Osteoblast (primary cell): ENCODE measurements at places on chromosomes 16 and 17. TPM values are rescaled to one million over a fixed set of nuclear protein-coding genes. Genes with fewer than 3 reads are reported as not detected.

The ARHGAP44 gene
- total RNA-seq, result 2.9 and 4.3 TPM in 2 replicates

The OSGIN1 gene
- 3.6 and 5.0 TPM in 2 replicates for total RNA-seq

The SPNS3 gene
- not detected in 2 replicates for total RNA-seq

The PTGES3L gene
- under 0.01 and 0.29 TPM in 2 replicates for total RNA-seq

The SLC47A1 gene
- total RNA-seq, result 0.88 and 1.1 TPM in 2 replicates

The LGALS9 gene
- total RNA-seq, result 1.4 and 4.7 TPM in 2 replicates

The MSL1 gene
- total RNA-seq, result 53.3 and 60.1 TPM in 2 replicates

The CDYL2 gene
- total RNA-seq, result 8.3 and 8.8 TPM in 2 replicates

The C1QTNF8 gene
- total RNA-seq, result not detected in 2 replicates

The ITGB3 gene
- total RNA-seq, result 31.5 and 39.8 TPM in 2 replicates

The HIGD1B gene
- total RNA-seq, result not detected in 2 replicates

DNA sequence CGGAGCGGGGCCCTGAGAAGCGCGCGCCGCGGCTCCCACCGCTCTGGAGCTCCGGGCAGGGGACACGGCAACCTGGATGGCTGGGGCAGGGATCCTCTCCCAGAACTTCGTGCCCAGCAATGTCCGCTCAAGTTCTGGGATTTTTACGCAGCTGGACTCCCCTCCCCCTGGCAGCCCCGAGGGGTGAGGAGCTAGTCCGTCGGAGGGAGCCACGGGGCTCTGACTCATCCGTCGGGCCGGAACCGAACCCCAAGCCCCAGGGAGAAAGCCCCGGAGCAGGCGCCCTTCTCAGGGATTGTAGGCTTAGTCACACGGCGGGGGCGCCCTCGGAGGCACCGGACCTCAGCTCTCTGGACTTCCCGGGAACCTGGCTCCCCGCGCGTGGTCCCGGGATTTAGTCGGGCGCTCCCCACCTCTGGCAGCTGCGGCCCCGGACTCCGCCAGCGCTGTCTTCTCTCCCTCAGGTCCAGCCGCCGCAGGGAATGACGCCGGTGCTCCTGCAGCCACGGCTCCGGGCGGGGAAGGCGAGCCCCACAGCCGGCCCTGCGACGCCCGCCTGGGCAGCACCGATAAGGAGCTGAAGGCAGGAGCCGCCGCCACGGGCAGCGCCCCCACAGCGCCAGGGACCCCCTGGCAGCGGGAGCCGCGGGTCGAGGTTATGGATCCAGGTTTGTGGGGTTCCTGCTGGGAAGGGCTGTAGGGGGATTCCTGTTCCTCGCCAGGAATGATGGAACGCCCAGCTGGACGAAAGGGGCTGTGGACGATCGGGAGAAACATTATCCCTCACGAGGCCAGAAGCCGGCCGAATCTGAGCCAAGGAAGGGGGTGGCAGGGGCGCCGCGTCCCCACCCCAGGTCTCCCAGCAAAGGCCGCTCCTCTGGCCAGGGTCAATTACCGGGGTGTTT, 830 bp downstream of the SPHK1 start:
- DNase-seq, result peak; percentile 99

GRCh38 chr17:2683912-2684311, 27.7 kb downstream of the CLUH start:
- DNase-seq, result no peak

DNA sequence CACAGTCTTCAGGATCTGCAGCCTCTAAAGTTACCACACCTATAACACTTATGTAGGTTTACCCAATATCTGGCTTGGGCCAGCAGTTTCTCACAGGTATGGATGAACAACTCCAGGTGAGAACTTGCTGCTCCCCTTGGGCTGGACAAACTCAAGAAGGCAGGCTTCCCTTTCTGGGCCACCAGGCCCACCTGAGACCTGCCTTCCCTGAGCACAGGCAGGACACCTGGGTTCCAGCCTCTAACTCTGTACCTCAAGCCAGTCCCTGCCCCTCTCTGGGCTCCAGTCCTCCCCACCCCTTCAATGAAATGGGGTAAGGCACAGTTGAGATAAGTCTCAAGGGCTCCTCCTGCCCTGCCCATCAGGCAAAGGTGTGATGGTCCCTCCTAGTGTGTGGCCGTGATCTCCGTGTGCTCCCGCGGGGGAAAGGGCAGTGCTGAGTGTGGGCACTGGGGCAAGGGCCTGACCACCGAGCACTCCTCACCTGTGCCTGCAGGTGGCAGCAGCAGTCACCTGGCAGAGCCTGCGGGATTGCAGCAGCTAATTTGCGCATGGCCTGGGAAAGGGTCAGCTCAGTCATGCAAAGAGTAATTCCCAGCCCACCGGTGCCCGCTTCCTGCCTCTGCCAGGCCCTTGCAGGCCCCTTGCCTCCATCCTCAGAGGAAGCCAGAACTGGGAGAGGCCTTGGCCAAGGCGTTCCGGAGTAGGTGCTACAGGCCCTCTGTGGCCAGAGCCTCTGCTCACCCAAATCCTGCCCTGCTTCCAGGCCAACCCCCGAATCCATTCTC, 28.2 kb upstream of the ADGRG1 start:
- DNase-seq, result peak; percentile 38

DNA sequence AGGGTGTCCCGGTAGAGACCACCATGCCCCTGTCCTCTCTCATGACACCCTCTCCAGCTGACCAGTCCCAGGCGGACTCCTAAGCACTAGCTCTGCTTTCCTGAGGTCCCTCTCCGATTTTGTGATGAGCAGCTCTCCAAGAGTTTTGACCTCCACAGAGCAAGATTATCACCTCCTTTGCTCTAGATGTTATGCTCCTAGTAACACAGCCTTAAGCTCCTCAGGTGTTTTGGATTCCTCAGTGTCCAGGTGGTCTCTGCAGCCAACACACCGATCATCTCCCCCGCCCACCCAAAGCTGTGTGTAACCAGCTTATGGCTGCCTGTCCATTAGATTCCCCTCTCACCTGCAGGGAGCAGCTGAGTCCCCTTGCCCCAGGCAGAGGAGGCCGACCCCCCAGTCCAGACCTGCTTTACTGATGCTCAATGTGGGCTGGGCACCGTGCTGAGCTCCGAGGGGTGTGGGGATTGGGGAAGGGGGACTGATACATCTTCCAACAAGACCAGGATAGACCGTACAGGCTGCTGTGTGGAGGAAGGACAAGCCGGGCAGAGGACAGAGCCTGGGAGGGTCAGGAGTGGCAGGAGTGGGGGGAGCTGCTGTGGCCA, 2.3 kb downstream of the TRPV3 start:
- peak; percentile 63 for DNase-seq

GRCh38 chr16:14539156-14539555, 90.9 kb downstream of the PARN start:
- DNase-seq, result no peak

DNA sequence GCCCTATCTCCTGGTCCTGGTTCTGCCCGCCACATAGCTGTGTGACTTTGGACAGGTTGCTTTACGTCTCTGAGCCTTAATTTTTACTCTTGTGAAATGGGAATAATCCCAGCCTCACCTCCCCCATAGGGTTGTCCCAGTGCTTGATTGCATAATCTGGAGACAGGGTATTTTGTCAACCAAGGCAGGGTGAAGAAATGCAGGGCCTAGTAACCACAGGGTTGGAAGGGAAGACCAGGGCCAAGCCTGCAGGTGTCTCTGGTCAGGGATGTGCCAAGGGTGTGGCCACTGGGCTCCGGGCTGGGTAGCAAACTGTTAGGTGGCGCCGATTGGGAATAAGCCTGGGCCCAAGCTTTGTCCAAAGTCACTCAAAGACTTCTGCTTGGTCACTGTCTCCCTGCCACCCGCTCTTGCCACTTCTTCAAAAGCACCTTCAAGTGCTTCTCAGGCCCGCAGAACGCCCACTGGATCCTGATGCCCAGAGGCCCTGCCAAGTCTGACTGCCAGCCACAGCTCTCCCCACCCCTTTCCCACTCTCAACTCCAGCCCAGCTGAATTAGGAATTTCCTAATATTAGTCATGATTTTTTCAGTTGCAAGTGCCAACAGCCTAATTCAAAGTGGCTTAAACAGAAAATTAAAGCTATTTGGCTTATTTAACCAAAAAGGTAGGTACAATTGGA, 20.6 kb upstream of the COL1A1 start:
- DNase-seq, result peak; percentile 90

- DNase-seq, result peak; percentile 95
These were observed 3.6 kb upstream of the XAF1 start for GRCh38 chr17:6752068-6752909.

GRCh38 chr17:64536913-64537312, 30.1 kb downstream of the CEP95 start:
- no peak for DNase-seq

DNA sequence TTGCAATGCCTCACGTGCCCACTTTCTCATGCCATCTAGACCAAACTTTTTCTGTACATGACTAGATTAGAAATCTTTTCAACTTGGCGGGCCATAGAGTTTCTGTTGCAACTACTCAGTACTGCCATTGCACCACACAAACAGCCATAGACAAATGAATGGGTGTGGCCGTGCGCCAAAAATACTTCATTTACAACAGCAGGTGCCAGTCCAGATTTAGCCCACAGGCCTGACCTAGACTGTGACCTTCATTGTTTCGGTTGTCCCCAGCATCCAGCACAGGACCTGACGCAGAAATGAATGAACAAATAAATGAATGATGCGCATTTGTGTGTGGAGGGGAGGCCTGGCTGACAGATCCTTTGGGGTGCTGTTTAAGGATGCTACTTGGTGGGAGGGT, 14.3 kb upstream of the PDK2 start:
- peak; percentile 14 for DNase-seq

DNA sequence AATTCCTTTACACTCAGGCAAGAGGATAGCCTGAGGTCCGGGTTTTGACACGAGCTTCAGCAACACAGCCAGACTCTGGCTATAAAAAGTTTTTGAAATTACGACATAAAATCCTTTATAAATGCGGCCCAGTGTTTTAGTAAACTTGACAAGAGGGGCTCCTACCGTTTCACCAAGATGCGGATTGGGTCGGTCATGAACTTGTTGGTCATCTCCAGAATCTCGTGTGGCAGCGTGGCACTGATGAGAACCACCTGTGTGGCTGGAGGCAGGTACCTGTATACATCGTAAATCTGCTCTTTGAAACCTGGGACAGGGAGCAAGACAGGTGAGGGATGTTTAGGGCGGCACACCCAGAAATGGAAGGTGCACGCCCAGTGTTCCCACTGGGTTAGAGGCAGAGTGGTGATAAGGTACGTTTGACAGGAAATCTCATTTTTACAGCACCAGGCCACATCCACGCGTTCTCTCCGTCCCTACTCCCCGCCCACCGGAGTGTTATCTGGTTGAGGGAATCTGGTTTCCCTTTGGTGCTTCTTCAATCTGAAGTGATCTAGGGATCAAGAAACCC, 8.0 kb downstream of the EIF4A3 start:
- DNase-seq, result no peak

- DNase-seq, result no peak
These were observed 287.3 kb upstream of the AXIN2 start for GRCh38 chr17:65848751-65849150.

- DNase-seq, result no peak
These were observed 9.9 kb downstream of the SLC35G3 start for GRCh38 chr17:35184274-35184673.

- peak; percentile 98 for DNase-seq
These were observed 2.3 kb downstream of the DLG4 start for GRCh38 chr17:7217113-7217987.

DNA sequence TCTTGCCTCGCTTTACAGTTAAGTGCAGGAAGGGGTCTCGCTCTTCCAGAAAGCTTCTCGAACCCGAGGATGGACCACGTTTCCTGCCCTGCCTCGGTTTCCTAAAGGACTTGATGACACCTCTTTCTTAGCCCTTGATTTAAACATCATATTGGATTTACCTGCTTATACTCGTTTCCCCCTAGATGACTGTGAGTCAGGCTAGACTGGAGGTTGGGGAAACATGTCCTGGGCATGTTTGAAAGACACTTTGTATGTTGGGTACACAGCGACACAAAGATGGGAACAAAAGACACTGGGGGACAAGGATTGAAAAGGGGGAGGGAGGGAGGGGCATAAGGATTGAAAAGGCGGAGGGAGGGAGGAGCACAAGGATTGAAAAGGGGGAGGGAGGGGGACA, 30.0 kb downstream of the SDK2 start:
- DNase-seq, result peak; percentile 42

- DNase-seq, result peak; percentile 72
These were observed 15.0 kb upstream of the NAGLU start for GRCh38 chr17:42521036-42521435.

DNA sequence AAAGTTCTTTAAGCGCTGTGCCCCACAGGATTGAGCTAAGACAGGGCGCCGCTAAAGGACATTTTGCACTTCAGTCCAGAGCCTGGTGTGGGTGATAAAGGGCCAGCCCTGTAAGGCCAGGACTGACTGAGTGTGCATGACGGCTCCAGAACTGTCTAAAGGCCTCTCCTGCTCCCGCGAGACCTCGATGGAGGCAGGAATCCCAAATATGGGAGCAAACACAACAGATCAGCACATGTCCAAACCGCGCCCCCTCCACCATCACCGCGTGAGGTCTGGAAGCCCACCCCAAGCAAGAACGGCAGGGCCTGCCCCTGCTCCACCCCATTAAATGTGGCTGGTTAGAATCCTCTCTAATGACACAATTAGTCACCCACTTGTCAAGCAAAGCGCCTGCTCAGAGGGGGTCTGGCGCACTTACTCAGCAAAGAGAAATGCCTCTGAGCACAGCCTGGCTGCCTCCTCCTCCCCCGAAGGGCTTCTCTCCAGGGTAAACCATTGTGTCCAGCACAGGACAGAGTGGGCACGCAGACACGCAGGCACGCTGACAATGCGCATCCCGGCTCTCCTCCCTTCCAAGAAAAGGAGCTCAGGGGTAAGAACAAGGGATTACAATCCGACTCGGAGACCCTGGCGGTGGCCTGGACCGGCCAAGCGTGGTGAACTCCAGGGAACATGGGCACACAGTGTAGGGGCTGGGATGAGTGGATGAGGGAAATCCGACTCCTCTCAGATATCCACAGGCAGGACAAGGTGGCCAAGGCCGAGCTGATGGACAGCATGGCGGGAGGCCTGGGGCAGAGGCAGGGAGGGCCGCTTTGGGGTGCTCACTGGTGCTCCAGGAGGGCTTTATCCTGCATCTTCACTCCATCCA, 1.5 kb downstream of the MXRA7 start:
- DNase-seq, result peak; percentile 99

GRCh38 chr16:85667261-85667660, 21.5 kb downstream of the GINS2 start:
- peak; percentile 68 for DNase-seq
